ENCODE measurements at places on chromosomes 1 and 21.

GRCh38 chr1:206930210-206930798 is 8.6 kb upstream of the FCMR start:
- no peak for DNase-seq

GRCh38 chr1:28682840-28683239 is 14.3 kb downstream of the GMEB1 start:
- no peak for DNase-seq

DNA sequence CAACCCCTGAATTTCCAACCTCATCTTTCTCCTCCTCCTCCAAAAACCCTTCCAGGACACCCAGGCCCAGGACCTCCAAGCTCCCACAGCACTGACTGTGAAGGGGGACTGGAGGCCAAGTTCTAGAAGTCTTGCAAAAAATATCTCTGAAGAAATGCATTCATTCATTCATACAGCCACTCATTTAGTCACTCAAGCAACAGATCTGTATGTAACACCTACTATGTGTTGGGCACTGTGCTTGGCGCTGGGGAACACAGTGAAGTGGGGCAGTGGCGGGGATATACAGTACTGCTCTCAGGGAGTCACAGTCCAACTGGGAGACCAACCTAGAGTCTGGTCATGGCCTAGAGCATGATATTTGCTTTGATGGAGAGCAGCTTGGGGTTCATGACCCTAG is 15.3 kb upstream of the TNFRSF1B start:
- DNase-seq: no peak

GRCh38 chr1:90959352-90960206 is 62.3 kb downstream of the ZNF644 start:
- DNase-seq: no peak

DNA sequence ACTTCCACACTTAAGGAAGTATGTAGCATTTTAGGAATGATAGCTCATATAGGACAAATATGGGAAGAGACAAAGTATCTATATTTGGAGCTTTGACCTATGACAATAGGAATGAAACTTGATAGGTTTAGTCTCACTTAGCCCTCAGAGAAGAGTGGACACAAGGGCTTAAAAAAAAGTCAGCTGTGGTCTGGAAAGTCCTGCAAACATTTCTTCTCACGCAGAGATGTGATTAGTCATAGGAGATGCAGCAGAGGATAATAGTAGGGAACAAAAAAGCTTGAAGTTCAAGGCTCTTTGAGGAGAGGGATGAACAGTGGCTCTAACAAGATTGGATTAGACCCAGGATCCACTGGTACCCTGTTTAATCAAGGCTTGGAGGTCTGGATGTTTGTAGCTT is 14.8 kb upstream of the RNF220 start:
- peak; percentile 78 for DNase-seq

- peak; percentile 92 for DNase-seq
These were observed 41.1 kb downstream of the IL6R start for GRCh38 chr1:154446292-154446691.

GRCh38 chr1:84859866-84860265 is 33.1 kb downstream of the LPAR3 start:
- DNase-seq: no peak

- DNase-seq: peak; percentile 16
These were observed 28.5 kb downstream of the MGST3 start for GRCh38 chr1:165659581-165659895.

GRCh38 chr1:78831731-78832360 is 174.7 kb downstream of the ADGRL4 start:
- DNase-seq: peak; percentile 99

DNA sequence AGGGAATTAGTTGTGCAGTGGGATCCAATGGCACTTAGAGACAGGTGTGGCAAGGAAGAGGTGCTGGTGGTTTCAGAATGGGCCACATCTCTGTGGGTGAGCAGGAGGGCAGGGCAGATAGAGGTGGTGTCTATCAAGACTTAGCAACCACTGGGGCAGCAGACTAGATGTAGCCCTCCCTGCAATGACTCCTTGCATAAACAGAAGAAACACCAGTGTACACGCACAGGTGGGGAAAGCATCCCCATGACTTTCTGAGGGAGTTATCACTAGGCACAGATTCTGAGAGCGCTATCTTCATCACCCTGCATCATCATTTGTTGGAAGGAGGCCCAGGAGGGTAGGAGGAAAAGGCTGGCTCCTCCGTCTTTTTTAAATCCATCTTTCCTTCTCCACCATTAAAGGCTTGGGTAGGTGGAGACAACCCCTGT is 58.4 kb downstream of the PLXNA2 start:
- DNase-seq: peak; percentile 80

DNA sequence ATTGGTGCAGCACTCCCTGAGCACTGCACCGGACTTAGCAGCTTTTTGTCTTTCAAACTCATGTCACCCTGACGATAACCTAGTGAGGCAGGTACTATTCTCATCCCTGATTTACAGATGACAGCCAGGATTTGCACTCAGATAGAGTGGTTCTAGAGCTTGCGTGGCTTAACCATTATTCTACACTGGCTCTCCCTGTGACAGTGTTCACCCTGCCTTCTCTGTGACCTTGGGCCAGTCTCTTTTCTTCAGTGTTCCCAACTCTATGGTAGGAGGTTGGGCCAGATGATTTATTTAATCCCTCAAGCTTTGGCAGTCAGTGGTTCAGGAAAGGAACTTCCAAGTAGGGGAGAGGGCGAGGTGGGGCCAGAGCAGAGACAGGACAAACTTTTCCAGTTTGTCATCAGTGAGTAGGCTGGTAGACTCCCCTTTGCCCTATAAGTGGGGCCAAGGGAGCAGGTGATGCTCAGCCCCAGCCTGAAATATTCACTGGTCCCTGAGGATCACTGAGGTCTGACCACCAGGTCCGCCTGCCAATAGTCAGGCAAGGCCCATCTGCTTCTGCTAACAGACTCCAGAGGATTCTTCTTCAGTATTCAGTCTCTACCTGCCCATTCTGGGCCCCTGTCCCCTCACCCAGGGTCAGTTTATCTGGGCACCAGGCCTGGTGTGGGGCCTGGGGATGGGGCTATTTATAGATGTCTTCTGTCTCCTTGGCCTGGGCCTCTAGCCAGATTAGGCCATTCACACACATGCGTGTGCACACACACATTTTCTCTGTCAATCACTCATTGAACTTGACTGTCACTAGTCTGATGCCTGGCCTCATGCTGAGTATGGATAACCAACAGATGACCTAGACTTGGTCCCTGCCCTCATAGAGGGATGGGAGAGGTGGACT is 8.8 kb upstream of the FABP3 start:
- peak; percentile 14 for DNase-seq

DNA sequence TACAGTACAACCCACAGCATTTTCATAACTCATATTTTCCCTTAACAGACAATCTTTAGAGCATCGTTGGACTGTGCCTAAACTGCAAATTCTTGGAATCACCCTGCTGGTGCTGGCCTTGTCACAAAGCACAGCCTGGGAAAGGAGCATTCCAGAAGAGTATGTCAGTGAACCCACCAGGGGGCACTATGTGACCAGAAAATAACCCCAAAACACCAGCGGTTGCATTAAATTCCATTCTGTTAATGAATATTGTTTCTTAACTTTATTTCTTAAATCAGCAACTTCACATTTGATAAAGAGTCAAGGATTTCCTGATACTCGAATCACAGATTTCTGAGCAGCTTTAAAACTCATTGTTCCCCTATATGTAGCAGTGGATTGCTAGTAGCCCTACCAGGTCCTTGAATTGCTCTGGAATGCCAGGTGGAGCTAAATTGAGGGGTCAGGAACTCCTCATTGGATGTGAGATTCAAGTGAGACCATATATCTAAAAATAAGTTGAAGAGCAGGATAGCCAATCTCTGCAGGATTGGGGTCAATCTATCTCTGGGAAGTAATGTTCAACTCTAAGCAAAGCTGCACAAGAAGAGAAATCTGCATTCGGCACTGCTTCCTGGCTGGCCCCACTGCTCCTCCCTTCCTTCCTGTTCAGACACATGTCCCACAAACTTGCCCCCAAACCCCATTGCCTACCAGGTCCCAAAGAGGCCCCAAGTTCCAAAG is 12.7 kb upstream of the RAB4A start:
- DNase-seq: peak; percentile 62

- no peak for DNase-seq
These were observed 91.6 kb upstream of the UBE2U start for GRCh38 chr1:64111787-64112186.

DNA sequence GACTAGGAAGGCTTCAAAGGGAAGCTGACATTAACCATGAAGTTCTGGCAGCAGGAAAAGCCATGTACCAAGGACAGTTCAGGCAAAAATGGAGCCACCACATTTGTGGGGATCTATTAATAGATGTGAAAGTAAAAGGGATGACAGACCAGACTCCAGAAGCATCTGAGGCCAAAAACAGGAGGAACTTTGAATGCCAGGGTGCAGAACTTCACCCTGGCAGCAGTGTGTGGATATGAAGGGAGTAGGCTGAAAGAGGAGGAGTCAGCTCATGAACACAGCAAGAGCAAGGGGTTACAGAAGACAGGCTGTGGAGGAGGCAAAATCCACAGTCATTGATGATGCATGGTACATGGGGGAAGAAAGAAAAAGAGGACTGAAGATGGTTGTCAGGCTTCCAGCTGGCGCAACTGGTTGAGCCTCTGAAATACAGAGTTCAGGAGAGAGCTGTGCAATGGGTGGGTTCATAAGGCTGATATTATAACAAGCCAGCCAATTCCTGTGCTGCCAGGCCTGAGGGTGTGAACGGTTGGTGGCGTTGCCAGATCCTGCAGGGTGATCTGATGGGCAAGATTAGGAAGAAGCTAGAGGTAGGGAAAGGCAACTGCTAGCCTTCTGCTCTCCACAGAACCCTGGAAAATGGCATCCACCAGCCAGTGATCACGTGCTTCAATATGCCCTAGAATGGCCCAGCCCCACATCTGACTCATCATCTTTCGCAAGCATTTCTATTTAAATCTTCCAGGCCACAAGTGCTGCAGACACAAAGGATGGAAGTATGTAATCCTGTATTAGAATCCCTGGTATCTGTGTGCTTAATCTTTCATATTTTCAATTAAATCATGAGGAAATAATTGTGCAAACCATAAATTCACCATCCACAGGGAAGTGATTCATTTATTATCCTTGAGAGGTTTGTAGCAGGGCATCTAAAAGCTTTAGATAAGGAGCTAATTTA is 81.9 kb downstream of the SLC25A24 start:
- peak; percentile 88 for DNase-seq

DNA sequence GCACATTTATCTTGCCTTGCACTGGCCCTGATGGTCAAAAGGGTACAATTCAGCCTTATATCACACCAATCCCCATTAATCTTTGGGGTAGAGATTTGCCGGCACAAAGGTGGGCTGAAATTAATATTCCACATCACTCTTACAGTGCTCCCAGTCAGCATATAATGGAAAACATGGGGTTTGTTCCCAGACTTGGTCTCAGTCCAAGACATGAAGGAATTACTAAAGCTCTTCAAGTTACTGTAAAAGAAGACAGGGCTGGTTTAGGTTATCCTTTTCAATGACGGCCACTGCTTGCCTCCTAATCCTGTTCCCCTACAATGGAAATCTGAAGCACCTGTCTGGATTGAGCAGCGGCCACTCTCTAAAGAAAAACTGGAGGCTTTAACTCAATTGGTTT is 160.7 kb downstream of the IER5 start:
- DNase-seq: peak; percentile 9

GRCh38 chr1:203512848-203513584 is 19.1 kb downstream of the OPTC start:
- DNase-seq: peak; percentile 97

DNA sequence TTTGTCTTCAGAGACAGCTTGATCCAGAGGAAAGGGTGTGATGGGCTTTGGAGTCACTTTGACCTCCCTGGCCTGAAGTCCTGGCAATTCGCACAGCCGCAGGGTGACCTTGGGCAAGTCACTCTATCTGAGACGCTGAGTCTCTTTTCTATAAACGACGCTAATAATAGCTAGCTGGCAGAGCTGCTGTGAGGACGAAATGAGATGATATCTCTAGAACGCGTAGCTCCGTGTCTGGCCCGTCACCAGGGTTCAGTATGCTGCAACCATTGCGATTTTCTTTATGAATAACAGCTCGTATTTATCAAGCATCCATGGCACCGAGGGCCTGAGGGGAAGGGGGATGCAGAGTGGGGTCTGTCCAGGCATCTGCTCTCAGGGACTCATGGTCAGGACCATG is 58.7 kb downstream of the IGSF21 start:
- no peak for DNase-seq

DNA sequence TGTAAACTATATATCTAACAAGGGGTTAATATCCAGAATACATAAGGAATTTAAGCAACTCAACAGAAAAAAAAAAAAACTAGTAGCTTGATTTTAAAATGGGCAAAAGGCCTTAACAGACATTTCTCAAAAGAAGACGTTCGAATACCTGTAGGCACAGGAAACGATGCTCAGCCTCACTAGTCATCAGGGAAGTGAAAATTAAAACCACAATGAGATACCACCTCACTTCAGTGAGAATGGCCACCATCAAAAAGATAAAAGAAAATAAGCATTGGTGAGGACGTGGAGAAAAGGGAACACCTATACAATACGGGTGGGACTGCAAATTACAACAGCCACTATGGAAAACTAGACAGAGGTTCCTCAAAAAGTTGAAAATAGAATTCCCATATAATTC is 37.3 kb downstream of the NPHP4 start:
- DNase-seq: no peak

- DNase-seq: peak; percentile 31
These were observed 39.8 kb downstream of the RIMS3 start for GRCh38 chr1:40625476-40626382.

- peak; percentile 38 for DNase-seq
These were observed 34.1 kb downstream of the TP53BP2 start for GRCh38 chr1:223811634-223812101.

DNA sequence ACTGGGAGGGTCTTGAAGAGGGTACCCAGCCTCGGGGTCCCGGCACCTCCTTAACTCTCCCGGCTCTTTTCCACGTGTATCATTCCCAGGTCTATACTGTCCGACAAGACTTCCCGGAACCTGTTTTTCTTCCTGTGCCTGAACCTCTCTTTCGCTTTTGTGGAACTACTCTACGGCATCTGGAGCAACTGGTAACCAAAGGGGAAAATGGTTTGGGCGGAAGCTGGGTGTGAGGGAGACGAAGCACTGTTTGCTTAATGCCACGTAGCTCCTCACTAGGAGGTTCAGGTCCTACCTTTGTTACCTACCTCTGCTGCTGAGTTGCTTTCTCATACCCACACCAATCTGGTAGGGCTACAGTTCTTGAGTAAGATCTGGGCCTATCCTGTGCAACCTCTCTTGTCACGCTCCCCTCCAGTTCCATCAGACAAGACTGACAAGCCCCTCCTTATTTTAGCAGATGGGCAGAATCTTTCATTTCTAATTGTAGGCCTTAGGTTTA is 642 bp downstream of the SLC30A7 start:
- DNase-seq: peak; percentile 57

GRCh38 chr1:119768778-119769177 is at the start of gene HMGCS2:
Gene HMGCS2, minus strand, starts transcription at chr1:119768905. Its CDS starts 61 bp downstream, at chr1:119768844.
- DNase-seq: no peak

GRCh38 chr1:39128959-39129358 is 75.5 kb upstream of the MACF1 start:
- DNase-seq: no peak

DNA sequence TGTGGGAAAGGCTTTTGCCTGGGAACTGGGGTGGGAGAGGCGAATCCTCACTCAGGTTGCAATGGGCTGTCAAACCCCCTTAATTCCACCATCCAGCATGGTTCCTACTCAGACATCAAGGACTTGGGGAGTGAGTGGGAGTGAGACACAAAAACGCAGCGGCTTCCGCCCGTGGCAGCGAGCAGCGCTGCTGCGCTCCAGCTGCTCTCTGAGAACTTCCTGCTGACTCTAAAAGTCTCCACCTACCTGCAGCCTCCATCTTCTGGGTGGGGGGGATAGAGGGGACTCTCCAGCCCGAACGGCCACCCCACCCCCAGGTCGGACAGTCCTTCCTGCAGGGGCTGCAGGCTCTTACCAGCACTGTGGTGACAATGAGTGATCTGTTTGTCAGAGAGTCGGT is 184.4 kb downstream of the GRIK3 start:
- DNase-seq: no peak
